CD4-positive, alpha-beta memory T cell (primary cell): ENCODE measurements at places on chromosomes 6 and 20. TPM values are rescaled to one million over a fixed set of nuclear protein-coding genes. Genes with fewer than 3 reads are reported as not detected.

DNA sequence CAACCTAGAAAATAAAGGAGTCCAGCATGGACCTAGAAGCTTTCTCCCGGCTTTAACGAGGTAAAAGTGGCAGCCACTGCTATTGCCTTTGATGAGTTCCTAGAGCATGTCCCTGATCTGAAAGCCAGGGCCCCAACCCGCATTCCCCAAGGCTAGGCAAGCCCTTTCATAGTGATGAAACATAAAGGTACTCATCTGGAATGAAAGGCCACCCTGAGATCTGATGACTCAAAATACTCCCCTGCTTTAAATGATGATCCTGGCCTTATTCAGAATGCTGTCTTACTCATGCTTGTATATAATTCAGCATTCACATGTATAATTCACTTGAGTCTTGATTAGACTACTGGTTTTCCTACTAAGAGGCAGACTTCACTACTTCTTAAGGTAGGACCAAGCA is 21.3 kb downstream of the TTPAL start:
- no peak overlapping the region for H3K4me3 ChIP-seq
- no peaks in the 10 kb centered on the region for H3K4me1 ChIP-seq
- peaks cover 79% of the 10 kb centered on the region for H3K36me3 ChIP-seq
- H3K27me3 ChIP-seq: no peaks in the 10 kb centered on the region
- DNase-seq: no peak

DNA sequence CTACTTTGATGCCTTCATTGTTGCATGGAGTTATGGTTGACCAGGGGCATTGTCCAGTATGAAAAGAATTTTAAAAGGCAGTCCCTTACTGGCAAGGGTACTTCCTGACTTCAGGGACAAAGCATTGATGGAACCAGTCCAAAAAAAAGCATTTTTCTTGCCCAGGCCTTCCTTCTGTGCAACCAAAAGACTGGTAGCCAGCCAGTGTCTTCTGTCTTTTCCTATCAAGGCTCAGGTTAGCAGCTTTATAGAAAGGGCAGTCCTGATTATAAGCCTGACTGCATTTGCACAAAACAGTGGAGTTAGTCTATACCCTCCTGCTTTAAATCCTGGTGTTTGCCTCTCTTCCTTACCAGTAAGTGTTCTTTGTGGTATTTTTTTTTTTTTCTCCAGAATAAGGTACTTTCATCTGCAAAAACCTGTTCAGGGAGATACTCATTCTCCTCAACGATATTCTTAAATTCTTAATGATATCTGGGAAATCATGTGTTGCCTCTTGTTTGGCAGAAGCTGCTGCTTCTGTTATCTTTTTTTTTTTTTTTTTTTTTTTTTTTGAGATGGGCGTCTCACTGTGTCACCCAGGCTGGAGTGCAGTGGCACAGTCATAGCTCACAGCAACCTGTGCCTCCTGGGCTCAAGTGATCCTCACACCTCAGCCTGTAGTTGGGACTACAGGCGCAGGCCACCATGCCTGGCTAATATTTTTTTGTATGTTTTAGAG is 33.9 kb downstream of the SCAF8 start:
- H3K4me3 ChIP-seq: no peak overlapping the region
- no peaks in the 10 kb centered on the region for H3K36me3 ChIP-seq
- no peak overlapping the region for H3K27ac ChIP-seq

- no peak overlapping the region for H3K4me3 ChIP-seq
- no peaks in the 10 kb centered on the region for H3K4me1 ChIP-seq
- H3K36me3 ChIP-seq: no peaks in the 10 kb centered on the region
- H3K27me3 ChIP-seq: no peaks in the 10 kb centered on the region
- no peak overlapping the region for H3K27ac ChIP-seq
These were observed 9.9 kb upstream of the C6orf141 start for GRCh38 chr6:49540614-49541013.

The HLA-DQA2 gene
- total RNA-seq: not detected

- H3K4me1 ChIP-seq: no peaks in the 10 kb centered on the region
- no peaks in the 10 kb centered on the region for H3K27me3 ChIP-seq
- H3K27ac ChIP-seq: no peak overlapping the region
These were observed 176.9 kb downstream of the MEI4 start for GRCh38 chr6:77829736-77830135.
